ENCODE measurements at places on chromosomes 5 and 9. TPM values are rescaled to one million over a fixed set of nuclear protein-coding genes. Genes with fewer than 3 reads are reported as not detected.

QRFP gene
- not detected for total RNA-seq

MARVELD2 gene
- total RNA-seq: 1.9 TPM

SPTAN1 gene
- total RNA-seq: 476 TPM

HNRNPH1 gene
- 341 TPM for total RNA-seq

AMBP gene
- total RNA-seq: not detected

ANKRD20A1 gene
- 0.58 TPM for total RNA-seq

CCDC171 gene
- total RNA-seq: 0.58 TPM

ANKDD1B gene
- 0.70 TPM for total RNA-seq

SFXN1 gene
- 54.1 TPM for total RNA-seq

DOCK8 gene
- 1.2 TPM for total RNA-seq

ENTREP1 gene
- total RNA-seq: 5.7 TPM

RAB14 gene
- 43.3 TPM for total RNA-seq

BTNL8 gene
- not detected for total RNA-seq

ENHO gene
- total RNA-seq: not detected

GPR150 gene
- total RNA-seq: 0.82 TPM

ZNF658 gene
- 2.1 TPM for total RNA-seq

TMEM167A gene
- total RNA-seq: 45.7 TPM

PCDHGB7 gene
- 23.4 TPM for total RNA-seq

FOXD4L3 gene
- not detected for total RNA-seq

RECK gene
- total RNA-seq: 18.7 TPM

ZNF300 gene
- total RNA-seq: 6.0 TPM

Measured in glomerular endothelial cell (primary cell).